ENCODE measurements at places on chromosomes 5 and 9. TPM values are rescaled to one million over a fixed set of nuclear protein-coding genes. Genes with fewer than 3 reads are reported as not detected.

DNA sequence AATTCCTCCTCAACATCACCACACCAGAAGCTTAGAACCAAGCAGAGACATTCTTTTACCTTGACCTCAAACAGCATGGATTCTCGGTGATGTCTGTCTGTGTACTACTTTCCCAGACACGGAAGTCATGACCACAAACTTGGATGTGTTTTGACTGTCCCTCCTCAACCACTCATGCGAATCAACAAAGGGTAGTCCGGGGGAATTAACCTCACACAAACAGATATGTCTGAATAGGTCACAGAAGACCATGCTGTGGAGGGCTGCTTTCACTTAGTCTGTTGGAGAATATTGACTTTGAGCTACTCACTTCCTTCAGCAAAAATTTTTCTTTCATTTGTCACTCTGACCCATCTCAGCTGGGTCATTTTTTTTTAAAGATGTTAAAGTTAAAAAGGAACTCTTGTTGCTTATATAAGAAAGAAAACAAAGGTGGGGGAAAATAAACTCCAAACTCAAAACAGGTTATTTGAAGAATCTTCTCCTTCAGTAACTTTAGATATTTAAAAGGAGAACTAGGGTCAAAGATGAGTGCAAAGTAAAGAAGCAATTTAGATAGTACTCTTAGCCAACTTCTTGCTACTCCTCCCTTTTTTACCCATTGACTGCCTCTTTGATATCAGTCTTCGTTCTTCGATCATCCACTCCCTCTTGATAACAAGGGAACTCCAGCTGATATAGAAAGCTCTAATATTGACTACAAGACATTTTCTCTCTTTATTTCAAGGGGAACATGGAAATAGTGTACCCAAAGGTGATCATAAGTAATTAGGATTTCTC, 343.4 kb upstream of the CDH6 start:
- DNase-seq = no peak

DNA sequence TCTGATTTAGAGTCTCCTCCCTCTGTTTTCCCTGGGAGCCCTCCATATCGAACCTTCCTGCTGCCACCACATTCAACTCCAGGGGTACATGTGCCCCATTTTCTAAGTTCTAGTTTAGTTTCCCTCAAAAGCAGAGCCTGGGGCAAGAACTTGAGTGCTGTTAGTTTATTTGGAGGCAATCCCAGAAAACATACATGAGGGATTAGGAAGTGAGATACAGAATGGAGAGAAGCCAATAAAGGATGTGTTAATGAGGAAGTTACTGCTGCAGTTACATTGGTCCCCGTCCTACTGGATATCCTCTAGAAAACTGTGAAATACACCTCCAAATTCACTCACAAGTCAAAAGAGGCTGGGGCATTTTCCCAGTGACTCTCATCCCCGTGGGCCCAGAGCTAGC, 159.4 kb upstream of the SMARCA2 start:
- no peak for DNase-seq

DNA sequence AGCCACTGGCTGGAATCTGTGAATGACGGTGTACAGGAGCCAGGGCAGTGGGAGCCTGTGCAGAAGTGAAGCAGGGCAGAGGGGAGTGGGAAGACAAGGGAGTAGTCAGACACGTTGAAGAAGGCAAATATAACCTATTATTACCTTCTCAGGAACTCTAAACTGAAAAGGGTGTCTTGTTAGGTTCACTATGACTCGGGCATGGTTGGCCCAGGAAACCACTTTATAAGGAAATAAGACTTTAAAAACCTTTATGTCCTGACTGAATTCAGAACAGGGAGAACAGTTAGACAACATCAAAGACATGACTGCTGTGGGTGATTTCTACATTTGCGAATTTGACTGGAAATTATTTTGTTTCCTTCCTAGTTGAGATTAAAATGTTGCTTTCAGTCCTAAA, 107.5 kb downstream of the ACER2 start:
- DNase-seq = no peak

DNA sequence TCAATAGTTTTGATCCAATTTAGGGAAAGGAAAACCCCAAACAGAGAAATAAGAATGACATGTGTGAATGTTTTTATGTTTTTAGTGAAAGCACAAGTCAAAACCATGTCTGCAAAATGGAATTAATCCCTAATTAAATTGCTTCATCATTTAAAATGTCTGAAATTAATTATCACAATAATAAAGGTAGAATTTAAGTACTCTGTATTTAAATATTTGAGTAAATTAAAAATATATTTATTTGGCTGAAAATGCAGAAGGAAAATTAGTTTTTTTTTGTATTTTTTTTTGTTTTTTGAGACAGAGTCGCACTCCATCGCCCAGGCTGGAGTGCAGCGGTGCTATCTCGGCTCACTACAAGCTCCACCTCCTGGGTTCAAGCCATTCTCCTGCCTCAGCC, 330.5 kb upstream of the EFNA5 start:
- DNase-seq = no peak

- no peak for DNase-seq
Observed at GRCh38 chr5:119304439-119305211, 51.2 kb upstream of the TNFAIP8 start.

- DNase-seq = no peak
Observed at GRCh38 chr5:34957321-34957720, 28.0 kb downstream of the DNAJC21 start.

DNA sequence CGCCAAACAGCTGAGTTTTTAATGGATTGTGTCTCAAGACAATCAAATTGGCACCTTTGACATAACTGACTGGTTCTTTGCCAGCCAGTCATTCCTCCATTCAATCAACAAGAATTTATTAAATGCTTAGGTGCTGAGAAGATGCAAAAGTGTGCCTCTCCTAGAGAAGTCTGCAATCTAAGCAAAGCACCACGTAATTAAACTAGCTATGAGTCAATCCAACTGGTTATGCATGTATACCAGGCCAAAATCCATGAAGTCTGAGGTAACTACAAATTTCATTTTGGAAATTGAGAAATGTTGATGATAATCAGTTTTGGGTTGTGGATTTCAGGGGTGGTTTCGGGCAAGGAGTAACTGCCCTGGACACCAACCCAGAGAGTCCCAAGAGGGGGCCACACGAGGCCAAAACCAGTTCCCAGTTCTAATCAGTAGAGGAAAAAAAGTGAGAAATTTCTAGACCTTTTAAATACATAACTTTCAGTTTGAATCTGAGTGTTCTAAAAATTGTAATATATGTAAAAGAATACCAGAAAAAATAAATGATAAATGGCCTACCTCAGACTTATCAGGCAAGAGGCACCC, 92.6 kb downstream of the EFNA5 start:
- DNase-seq = no peak

DNA sequence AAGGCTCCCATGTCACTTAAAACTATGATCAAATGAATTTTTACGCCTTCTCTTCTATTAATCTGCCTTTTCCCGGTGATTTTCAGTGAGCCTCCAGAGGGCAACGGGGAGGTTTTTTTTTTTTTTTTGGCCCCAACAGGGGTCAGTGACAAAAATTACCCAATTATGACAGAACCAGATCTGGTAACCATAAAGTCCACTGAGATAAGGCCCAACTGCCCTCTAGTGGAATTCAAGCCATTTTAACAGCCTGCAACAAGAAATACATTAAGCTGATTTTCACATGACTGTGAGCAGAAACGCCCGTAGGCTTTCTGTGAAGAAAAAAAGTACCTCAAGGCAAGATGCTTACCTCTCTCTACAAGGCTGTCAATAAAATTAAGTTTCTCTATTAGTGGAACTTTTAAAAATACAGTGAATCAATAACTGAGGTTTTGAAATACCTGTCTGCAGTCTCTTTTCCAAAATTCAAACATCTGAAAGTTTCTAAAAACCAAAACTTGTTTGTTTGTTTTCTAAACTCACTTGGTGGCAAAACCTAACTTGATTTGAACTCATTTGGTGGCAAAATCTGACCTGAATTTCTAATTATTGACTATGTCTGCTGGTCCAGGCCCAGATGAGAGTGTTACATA, 49.7 kb upstream of the FST start:
- DNase-seq = no peak

DNA sequence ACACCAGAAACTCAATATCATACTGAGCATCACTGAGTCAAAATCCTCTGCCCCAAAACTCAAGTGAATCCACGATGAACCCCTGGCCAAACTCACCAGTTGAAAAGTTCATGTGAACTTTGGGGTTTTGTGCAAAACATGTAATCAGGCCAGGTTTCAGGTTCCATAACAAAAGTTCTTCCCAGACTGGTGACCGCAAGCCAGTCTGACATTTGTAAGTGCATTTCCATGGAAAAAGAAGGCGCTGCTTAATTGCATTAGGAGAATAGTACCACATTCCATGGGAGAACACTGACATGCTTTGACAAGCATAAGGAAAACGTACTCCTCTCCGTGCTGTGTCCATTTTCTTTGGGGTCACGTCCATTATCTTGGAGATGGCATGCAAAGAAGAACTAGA, 567.0 kb downstream of the BNC2 start:
- no peak for DNase-seq

GRCh38 chr9:135152614-135153334, 65.3 kb downstream of the OLFM1 start:
- no peak for DNase-seq

DNA sequence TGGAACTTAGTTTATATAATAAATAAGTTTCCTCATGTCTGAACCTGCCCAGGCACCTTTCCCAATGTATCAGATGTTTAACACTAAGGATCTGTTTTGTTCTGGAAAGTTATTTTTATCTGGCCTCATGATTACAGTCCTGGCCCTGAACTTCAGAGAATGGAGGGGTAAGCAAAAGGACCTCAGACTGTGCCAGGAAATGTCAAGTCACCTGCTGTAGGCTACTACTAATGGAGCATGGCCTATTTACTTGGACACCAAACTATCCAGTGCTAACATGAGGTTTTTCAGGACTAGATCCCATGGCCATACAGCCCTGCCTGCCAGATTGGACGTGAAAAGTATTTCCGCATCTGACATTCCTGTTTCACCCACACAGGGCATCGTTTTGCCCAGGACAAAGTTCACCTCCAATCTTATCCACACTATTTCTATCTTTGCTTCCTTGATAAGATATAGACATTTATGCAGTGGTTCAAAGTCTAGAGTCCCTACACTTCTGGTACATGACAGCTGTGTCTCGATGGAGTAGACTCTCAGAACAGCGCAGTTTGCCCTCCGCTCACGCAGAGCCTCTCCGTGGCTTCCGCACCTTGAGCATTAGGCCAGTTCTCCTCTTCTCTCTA, at the start of gene BTNL8:
TSS of gene BTNL8 (plus strand) at position 539 of the 626 bp plus-strand sequence. CDS start 152 bp downstream, outside the sequence.
- DNase-seq = no peak

- no peak for DNase-seq
Observed at GRCh38 chr5:163532171-163533084, 27.0 kb downstream of the MAT2B start.

DNA sequence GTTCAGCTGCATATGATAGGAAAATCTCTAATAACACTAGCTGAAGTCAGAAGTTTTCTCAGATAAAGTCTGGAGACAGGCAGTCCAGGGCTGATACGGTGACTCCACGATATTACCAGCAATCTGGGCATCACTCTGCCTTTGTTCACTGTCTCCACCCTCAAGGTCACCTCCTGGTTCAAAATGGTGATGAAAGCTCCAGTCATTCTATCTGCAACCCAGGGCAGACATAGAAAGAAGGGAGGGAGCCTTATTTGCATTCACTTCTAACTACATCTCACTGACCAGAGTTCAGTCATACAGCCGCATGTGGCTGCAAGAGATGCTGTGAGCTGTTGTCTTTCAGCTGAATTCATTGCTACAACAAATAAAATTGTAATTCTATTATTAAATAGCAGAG, 22.4 kb upstream of the GPR151 start:
- DNase-seq = no peak

GRCh38 chr5:139651043-139651834, 3.1 kb downstream of the CXXC5 start:
- DNase-seq = no peak

DNA sequence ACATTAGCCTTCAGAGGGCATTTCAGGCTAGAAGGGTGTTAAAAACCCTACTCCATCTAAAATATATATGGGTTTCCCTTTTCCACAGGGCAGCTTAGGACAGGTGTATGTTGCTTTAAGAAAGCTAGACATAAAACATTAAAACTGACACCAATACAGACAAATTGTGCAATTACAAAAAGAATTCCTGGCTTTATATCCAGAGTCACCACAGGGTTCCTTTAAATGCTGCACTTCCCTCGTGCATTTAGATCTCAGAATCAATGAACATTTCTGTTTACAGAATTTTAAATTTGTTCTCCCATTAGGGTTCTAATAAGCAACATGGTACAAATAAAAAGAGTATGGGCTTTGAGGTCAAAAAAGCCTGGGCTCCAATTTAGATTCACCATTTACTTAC, 170.2 kb downstream of the MAPKAP1 start:
- DNase-seq = no peak

GRCh38 chr5:79508354-79508753, 5.6 kb downstream of the HOMER1 start:
- DNase-seq = no peak

GRCh38 chr5:22108545-22108944, 744.6 kb downstream of the CDH12 start:
- no peak for DNase-seq

DNA sequence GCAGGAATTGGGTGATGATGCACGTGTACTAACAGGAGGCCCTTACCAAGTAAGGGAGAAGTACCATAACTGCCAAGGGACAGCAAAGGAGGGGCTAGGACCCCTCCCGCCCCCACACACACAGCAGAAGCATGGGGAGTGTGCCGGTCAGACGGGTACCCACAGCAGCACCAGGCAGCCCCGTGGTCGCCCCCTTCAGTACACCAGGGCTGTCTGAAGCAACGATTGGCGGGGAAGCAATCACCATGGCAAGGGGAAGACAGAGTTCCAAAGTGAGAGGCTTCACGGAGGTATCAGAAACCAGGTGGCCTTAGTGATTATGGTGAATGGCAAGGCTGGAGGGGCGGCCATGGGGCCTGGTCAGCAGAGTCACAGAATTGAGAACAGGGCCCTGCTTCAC, 72.2 kb downstream of the CAMSAP1 start:
- no peak for DNase-seq

SPINK13 gene
- total RNA-seq = not detected

PDLIM7 gene
- 312 TPM for total RNA-seq

WDR31 gene
- 3.4 TPM for total RNA-seq

TTF1 gene
- total RNA-seq = 12.7 TPM

WDR55 gene
- total RNA-seq = 28.9 TPM

SLC25A25 gene
- total RNA-seq = 15.6 TPM

TYRP1 gene
- total RNA-seq = not detected

NR5A1 gene
- total RNA-seq = not detected

FGF10 gene
- total RNA-seq = not detected

TARS1 gene
- total RNA-seq = 237 TPM

PITX1 gene
- not detected for total RNA-seq

DNAJC25 gene
- total RNA-seq = 5.4 TPM

FOXD4 gene
- 0.43 TPM for total RNA-seq

GOLPH3 gene
- total RNA-seq = 94.9 TPM

TMC1 gene
- total RNA-seq = not detected

SPATA24 gene
- total RNA-seq = 4.6 TPM
